Activated effector memory CD4-positive, alpha-beta T cell treated with Interleukin-2 at 50 U/mL for 16 hours (primary cell): ENCODE measurements at places on chromosomes 7 and 10.

GRCh38 chr10:31153692-31154091, 122.0 kb upstream of the ZNF438 start:
- DNase-seq, result no peak

DNA sequence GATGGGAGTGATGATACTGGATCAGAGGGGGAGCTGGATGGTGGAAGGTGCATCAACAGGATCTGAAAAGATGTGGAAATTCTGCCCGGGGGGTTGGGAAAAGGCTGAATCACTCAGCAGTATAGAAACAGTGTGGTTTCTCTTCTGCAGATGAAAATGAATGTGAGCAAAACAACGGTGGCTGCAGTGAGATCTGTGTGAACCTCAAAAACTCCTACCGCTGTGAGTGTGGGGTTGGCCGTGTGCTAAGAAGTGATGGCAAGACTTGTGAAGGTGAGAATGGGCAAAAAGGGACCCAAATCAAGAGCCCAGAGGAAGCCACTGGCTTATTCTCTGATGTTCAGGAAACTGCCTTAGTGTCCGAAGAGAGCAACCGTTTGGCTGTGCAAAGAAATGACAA, 12.9 kb downstream of the OIT3 start:
- DNase-seq, result no peak

DNA sequence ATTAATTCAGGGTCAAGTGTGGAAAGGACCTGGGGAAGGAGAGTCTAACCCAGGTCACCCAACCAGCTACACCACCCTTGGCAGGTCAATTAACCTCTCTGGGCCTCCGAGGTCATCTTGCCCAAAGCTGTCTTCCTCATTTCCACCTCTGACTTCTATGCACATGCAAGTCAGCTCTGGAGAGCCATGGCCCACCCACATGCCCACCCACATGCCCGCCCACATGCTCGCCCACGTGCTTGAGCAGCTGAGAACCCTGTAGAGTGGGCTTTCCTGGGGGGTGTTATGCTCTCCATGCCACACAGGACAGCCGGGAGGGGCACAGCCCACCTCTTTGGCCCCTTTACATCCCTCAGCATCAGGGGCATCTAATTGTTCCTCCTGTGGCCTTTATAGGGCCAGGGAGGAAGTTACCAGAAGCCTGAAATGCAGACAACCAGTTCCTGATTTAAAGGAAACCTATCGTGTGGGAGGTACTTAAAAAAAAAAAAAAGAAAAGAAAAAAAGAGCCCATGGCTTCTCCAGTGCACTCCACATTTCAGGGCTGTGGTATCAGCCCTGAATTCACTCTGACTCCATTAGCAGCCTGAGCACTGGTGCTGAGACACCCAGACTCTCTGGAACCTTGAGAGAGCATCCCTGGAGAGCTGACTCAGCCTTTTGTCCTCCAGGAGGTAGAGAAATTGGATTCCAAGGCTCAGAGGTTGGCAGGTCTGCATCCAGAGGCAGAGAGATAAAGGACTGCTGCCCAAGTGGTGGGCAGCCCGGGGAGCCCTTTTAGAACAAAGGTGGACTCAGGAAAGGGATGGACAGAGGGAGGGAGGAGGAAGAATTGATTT, 176.2 kb upstream of the ZMIZ1 start:
- no peak for DNase-seq

DNA sequence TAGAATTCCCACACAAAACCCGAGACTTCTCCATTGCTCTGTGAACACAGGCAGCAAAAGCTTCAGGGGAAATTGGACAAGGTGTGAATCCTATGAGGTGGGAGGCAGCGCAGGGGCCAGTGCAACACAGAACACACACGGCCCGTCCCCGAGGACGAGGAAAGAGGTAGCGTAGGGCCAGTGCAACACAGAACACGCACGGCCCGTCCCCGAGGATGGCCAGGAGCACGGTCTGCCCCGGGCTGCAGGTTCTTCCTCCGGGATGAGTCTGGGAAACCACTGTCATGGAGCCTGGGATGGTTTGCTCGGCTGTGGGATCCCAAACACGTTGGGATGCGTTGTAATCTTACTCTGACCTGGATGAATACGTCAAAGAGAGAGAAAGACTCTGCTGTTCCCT, 432.1 kb downstream of the GLRX3 start:
- no peak for DNase-seq

DNA sequence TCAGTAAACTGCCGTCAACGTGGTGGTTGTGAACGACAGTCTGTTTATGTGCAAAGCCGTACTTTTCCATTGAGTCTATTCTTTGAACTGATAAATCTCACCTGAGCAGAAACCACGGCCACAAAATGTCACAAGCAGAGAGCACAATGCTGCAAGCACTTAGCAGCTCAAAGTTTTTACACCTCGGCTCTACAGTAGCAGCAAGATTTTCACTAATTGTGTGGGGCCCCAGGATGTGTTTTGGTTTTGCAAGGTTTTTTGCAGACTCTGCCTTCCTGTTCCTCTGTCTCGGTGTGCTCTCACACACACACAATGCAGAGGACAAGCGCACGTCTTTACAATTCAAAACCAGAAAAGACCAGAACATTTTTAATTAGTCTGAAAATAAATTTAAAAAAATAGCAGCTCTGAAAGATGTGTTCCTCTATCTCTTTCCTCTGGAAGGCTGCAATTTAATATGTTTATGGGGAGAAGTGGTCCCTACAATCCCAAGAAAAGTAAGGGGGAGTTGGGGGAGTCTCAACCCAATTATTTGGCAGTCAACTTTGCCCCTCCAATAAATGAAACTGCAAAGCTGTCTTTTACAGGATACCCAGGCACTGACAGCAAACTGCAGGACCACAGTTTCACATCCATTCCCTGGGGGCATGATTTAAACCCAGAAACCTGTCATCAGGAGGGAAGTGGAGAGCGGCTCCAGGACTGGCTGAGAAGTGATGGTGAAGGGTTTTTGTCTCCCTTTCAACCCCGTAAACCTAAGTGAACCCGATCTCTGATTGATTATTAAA, 73.8 kb upstream of the SFMBT2 start:
- DNase-seq, result peak; percentile 50

GRCh38 chr7:140923358-140924006, 1.2 kb downstream of the BRAF start:
- DNase-seq, result no peak

- DNase-seq, result no peak
Measured at GRCh38 chr7:15459018-15459615, 102.7 kb downstream of the AGMO start.

GRCh38 chr10:60434418-60435046, 44.9 kb upstream of the ANK3 start:
- no peak for DNase-seq

DNA sequence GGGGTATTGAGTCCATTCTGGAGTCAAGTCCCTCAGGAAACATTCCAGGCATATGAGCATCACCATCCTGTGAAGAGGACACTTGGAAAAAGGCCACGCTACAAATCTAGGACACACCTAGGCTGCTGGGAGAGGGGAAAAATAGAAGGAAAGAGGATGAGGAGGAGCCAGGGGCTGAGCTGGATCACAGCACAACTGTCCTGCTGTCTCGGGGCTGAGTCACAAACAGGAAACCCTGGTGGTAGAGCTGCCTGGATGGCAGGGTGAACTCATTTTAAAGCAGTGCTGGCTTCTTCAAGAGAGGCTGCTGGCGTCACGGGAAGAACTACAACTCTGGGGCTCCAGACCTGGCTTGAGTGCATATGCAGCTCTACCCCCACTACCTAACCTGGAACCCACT, 151.5 kb downstream of the RNF216 start:
- DNase-seq, result peak; percentile 26

DNA sequence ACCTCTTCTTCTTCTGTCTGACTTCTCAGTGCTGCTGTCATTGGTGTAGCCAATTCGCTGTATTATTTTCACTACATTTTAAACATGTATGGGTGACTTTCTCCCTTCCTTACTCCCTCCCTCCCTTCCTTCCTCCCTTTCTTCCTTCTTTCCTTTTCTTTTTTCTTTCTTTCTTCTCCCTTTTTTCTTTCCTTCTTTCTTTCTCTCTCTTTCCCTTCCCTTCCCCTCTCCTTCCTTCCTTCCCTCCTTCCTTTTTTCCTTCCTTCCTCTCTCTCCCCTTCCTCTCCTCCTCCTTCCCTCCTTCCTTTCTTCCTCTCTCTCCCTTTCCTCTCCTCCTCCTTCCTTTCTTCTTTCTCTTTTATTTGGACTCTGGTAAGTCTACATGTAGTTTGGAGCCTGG, 240.8 kb downstream of the GATA3 start:
- no peak for DNase-seq

- no peak for DNase-seq
Measured at GRCh38 chr7:20032741-20033140, 184.4 kb downstream of the MACC1 start.

DNA sequence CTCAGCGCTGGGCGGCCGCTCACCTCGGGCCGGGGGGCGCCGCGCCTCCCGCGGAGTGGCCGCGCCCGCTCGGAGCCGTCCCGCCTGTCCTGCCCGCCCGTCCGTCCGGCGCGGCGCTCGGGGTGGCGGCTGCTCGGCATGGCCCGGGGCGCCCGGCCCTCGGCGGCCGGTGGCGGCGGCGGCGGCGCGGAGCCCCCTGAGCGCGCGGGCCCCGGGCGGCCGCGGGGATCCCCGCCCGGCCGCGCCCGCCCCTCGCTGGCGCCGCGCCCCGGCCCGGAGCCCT, 338 bp downstream of the SDK1 start:
- DNase-seq, result no peak

- no peak for DNase-seq
Measured at GRCh38 chr10:124390471-124391187, 28.1 kb downstream of the OAT start.

GRCh38 chr7:135193615-135194081, 17.7 kb downstream of the WDR91 start:
- DNase-seq, result no peak

GRCh38 chr7:157552295-157552993, 215.6 kb downstream of the DNAJB6 start:
- DNase-seq, result no peak

DNA sequence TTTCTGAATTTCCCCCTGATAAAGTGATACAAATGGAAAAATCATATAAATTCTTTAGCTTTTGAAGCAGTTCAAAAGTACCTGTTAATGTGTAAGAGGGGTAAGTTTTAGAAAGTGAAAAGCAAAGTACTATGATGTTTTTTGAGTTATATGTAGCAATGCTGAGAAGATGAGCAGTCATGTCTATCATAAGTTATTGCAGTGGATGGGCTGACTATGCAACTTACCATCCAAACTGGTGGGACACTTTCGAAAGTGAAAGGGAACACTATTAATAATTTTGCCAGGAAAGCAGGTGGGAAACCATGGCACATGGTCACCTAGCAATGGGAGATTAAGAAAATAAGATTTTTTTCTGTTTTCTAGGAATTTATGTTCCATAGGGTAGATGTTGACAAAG, 4.1 kb downstream of the MINPP1 start:
- no peak for DNase-seq

DNA sequence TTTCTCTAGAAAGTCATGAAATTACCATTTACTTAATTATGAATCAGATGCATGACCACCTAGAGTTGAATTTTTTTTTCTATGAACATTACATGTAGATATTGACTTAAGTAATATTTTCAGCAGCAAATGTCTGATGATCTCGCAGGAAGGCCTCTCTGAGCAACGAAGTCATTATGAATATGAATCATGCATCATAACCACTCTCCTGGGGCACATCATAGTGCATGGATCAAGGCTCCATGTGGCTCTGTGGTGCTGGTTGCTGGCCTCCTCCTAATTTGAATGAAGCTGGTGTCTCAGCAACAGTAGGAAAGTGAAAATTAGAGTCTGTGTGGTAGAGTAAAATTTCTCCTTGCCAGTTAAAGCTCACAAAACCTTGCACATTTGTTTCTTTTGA, 121.4 kb upstream of the INHBA start:
- no peak for DNase-seq

DNA sequence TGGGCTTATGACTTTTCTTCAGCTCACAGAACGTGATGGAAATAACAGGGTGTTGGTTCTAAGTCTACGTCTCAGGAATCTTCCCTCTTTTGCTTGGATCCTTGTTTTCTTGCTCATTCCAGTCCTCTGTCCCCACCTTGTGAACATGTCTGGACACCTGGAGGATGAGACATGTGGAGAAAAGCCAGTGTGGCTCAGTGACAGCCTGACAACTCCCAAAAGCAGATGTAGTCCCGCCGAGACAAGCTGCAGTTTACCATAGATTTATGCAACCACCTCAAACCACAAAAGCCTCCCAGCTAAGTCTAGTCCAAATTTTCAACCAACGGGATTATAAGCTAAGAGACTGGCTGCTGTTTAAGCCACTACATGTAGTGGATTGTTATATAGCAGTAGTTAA, 476.1 kb downstream of the SH2D4B start:
- no peak for DNase-seq
